Muscle of arm (tissue), 14 donors: ENCODE measurements at places on chromosomes 5 and 9. TPM values are rescaled to one million over a fixed set of nuclear protein-coding genes. Genes with fewer than 3 reads are reported as not detected.

The DAB2 gene
- polyA plus RNA-seq, result 81.9 TPM

DNA sequence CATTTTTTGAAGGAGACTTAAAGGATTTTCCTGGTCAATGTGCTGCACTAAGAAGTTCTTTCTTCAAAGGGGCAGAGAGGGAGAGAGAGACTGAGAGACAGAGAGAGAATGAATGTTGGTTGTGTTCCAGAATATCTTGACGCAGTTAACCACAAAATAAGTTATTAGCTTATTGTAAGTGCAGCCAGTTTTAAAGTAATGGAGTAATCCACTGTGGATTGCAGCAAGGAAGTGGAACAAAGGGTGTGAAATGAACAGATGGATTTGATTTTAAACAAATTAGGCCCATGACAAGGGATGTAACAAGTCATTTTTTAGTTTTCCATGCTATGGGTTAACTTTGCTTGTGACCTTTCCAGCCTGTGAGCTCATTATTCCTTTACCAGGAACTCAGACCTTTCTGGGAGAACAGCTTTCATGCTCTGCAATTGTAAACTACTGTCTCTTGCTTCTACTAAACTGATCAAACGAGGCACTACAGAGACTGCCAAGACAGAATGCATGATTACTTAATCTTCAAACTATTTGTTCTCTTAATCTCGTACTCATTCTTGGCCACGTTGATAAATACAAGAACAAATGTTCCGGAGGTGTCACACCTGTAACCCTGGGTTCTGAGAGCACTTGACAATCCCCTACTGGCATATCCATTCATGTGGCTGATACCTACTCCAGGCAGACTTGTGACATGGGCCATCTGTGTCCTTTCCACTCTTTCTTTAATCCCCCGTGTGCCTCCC lies 131.1 kb downstream of the TLE1 start:
- DNase-seq, result peak; percentile 78

- no peak for DNase-seq
Measured at GRCh38 chr5:53983568-53984460, 326.6 kb downstream of the ARL15 start.

DNA sequence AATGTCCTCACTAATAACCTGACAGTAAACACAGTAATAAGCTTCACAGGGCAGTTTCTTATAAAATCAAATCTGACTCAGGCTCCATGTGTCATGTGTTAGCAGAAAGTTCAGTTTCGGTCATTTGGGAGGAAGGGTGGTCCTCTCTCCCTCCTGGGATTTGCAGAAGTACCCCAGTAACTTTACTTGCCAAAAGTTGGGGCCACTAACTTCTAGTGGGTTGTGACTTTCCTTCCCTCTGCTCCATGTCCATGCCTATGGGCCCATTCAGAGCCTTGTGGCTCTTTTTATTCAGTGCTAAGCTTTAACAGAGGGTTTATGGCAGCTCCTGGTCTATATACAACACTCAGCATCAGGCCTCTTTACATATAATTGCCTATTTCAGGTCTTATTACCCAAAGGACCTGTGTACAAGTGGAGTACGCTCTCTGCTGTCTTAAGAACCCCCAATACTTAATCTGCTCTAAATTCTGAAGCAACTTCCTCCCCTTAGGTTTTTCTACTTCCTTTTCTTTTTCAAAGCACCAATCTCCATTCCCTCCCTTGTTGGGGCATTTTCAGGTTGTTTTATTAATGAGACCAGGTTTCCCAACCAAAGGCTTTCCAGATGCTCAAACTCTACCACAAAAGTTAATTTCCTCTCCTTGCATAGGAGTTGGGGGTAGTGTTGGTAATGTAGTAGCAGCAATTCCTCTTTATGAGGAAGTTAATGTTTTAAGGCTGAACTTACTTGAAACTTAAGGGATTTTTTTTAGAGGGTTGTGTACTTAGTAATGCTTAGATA lies 107.7 kb downstream of the CCDC192 start:
- no peak for DNase-seq

GRCh38 chr5:89535411-89535810 lies 652.4 kb upstream of the MEF2C start:
- no peak for DNase-seq

GRCh38 chr9:75962013-75962661 lies 71.7 kb downstream of the PCSK5 start:
- no peak for DNase-seq

DNA sequence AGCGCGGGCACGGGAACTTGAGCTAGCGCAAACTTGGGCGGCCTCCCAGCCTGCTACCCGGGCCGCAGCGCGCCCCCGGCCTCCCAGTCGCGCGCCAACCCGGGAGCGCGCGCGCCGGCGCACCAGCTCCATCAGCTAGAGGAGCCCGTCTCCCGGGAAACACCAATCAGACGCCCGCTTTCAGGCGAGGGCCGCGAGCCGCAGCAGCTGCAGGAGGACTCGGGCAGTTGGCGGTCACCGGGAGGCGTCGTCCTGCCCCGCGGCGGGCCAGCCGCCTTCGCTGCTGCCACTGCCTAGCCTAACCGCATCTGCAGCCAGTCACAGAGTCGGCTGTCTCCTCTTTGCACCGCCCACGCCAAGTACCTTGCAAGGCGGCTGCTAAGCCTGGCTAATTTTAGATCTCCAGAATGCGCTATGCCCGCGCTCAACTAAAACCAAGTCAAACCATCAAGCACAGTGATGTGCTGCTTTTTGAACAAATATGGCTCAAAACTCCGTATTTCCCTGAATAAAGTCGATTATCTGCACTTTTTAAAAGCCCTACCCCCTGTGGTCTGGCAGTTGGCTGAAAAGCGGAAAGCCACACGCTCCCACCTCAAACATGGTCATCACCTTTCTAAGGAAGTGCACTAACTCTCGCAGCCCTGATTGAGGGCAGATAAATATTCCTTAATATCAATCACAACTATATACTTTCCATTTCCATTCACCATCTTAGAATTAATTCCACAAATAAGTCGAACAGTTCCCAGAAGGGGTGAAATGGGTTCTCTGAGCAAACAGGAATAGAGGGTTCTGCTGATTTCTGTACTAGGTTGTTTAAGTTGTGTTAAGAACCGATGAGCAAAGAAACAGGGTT lies 221.8 kb downstream of the MEF2C start:
- DNase-seq, result peak; percentile 62

GRCh38 chr5:56429110-56429561 lies 196.0 kb upstream of the ANKRD55 start:
- DNase-seq, result no peak
